ENCODE measurements at places on chromosomes 5 and 9. TPM values are rescaled to one million over a fixed set of nuclear protein-coding genes. Genes with fewer than 3 reads are reported as not detected.

Gene RGMB
- polyA plus RNA-seq = 6.0 TPM

Gene LTC4S
- polyA plus RNA-seq = 3.6 TPM

GRCh38 chr5:94627191-94627590 is 8.7 kb downstream of the SLF1 start:
- DNase-seq = no peak

DNA sequence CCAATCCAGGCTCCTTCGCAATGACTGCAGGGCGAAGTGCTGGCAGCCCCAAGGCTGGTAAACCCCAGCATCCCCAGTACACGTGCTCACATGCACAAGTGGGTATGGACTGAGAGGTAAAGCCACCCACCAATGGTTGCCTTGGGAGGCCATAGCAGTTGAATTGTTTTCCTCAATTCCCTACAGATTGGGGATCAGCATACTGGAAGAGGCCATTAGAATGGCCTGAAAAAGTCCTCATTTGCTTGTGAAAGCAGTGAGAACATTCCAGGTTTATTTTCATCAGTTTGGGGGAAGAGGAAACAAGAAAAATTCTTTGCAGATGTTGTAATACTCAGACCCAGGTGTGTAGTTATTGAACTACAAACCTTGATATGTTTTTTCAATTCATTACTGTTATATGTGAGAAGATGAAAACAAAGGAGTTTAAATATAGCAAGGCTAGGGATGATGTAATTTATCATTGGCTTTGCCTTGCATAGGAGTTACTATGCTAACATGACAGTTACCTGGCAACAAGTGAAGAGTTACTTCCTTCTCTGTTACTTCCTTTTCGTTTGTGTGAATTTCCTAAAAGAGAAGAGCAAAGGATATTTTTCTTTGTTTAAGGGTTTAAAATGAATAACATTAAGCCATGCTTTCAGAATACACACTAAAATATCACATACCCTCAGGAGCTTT is 36.4 kb downstream of the MTMR12 start:
- DNase-seq = no peak

DNA sequence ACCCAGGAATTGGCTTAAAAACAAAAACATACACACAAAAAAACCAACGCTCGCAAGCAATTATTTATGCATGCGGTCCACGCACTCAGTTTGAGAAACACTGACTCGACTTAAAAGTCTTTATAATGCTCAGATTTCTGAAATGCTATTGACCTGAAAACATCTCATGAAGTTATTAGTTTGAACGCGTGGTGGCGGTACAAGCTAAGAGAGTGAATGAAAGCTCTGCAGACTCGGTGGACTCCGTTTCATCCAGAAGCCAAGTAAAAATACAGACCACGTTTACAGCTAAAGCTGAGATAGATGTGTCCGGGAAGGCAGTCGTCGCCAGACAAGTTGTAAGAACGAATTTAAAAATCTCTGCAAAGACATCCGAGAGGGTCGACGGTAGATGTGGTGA is at the start of gene PCDHB6:
TSS of gene PCDHB6 (plus strand) at position 246 of the 400 bp plus-strand sequence. CDS start 201 bp downstream, outside the sequence.
- DNase-seq = no peak

DNA sequence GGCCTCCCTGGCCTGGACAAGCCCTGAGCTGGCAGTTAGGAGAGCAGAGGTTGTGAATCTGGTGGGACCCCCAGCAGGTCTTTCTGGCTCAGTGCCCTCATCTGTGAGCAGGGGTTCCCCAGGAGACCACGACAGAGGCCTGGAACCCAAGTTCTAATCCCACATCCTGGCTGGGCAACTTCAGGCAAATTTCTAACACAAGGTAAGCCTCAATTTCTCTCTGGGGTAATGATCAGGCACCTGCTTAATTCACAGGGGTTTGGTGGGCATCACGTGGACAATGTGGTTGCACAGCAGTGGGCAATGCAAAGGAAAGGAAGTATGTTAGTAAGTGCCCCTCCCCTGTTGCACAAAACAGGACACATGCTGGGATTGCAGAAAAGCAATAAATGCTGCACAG is 1.9 kb upstream of the KCNIP1 start:
- DNase-seq = no peak

Measured in sigmoid colon (tissue), 7 donors.